ENCODE measurements at places on chromosomes 3 and 15. TPM values are rescaled to one million over a fixed set of nuclear protein-coding genes. Genes with fewer than 3 reads are reported as not detected.

DNA sequence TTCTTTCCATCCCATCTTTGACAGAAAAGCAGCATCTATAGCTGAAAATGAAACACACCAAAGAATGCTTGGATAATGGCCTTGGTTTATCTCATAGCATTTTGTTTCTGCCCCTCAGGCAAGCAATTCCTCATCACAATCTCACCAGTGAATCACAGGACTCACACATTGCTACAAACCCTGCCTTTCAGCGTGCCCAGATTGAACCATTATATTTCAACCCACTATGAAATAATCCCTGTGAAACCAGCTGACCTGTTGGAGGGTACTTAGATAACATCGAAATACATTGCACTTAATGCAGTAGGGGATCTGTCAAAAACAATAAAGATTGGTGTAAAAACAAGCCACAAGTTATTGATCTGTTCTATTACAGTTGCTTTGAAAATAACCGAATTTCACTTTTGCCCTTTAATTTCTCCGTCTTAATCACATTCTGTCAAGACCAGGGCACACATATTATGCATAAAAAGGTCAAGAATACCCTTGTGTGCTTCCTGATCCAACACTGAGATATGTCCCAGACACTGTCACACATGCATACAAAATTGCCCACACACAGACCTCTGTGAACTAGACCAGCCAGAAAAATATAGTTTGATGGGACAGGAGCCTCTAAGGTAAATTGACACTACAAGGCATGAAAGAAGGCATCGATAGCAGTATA lies 839.8 kb downstream of the NTRK3 start:
- no peak for DNase-seq

DNA sequence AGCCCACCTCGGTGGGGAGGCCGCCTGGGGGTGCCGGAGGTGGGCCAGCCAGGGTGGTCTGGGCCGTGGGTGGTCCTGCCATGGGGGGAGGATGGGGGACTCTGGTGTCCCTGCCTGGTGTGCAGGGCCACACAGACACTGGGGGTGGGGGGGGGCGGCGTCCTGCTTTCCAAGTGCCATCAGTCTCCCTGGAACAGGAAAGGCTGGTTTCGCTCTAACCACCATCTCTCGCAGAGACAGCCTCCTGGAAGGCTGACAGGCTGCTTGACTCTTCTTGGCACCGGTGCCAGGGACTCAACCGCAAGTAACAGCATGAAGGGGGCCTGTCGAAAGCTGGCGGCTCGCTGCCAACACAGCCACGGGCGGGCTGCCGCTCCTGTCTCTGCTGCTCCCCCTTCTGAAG lies 40.3 kb downstream of the RGMA start:
- no peak for DNase-seq

- no peak for DNase-seq
Measured at GRCh38 chr3:123728014-123728413, 143.2 kb upstream of the HACD2 start.

DNA sequence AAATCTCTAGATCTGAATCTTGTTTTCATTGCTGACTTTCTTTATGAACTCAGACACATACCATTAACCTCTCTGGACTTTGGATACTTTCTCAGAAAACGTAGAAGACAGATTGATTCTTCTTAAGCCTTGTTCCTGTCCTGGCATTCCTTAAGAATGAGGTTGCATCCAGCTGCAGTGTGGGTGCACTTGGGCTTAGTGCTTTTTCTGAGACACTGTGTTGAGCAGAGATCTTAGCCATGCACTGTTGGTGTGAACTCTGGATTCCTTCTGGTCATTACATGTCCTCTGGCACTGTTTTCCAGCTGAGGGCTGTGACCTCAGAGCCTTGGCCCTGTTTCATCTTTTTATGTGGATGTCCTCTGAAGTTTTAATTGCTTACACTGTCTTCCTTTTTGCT lies 428.3 kb downstream of the CNTN4 start:
- no peak for DNase-seq

GRCh38 chr15:40915679-40916078 lies 13.5 kb upstream of the DLL4 start:
- no peak for DNase-seq

- DNase-seq = no peak
Measured at GRCh38 chr15:92682741-92683510, 27.4 kb upstream of the FAM174B start.

DNA sequence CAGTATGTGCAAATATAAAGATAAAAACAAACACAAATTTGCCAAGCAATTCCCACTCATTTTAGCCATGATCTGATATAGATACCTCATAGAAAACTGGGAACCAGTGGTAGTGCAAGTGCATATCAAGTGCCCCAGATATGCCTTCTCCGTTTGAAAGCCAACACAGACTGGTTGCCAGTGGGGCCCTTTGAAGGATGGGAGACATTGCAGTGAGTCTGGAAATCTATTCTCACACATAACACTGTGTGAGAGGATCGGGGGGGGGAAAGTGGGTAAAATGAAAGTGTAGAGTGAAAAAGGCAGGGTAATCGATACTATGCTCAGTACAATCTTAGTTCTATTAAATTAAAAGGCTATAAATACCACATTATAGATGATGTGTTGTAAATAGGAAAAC lies 83.0 kb downstream of the CBLB start:
- DNase-seq = no peak

- DNase-seq = no peak
Measured at GRCh38 chr3:184677344-184678316, 34.2 kb downstream of the MAGEF1 start.

DNA sequence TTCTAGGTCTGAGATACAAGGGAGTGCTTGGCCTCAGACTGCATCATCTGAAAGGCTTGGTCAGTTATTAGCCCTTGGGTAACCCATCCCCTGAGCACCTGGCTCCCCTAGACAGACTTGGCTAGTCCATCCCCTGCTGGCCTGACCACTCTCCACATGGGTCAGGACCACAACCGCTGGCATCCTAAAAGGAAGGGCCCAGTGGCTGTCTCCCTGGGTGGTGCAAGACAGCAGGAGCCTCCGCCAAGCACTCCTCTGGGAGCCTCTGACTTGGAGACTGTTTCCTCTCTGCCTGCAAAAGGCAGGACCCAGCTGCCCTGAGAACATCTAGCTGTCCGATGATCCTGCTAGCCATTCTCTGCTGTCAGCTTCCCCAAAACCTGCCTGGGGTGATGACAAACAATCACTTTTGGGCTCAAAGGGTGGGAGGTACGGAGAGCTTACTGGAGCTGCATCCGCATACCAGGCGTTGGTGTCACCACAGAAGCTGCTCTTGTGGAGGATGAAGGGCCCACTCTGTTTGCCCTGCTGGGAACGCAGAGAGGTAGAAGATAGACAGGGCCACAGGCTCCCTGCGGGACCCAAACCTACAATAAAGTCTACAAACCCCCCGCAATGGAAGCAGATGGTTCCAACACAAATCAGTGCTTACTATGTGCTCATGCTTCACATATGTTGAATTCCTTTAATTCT lies 108.0 kb upstream of the PRR20G start:
- no peak for DNase-seq

GRCh38 chr3:188309437-188310269 lies 155.7 kb downstream of the LPP start:
- no peak for DNase-seq

DNA sequence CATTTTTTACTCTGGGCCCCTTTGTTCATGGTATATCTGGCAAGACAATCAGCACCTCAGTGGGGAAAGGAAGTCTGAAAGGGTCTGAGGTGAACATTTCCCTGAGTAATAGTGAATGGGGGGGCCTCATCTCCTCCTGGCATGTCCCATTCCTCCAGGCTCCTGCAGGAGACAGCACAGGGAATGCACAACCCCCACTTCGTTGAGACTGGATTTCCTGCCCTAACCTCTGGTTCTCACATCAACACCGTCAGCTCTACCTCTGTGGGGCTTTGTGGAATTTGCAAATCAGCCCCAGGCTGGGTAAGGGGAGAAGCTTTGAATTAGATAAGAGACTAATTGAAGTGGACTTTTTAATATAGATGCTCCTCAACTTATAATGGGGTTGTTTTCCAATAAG lies 168.3 kb upstream of the TRIM42 start:
- no peak for DNase-seq

GRCh38 chr3:88044411-88044810 lies 14.4 kb downstream of the CGGBP1 start:
- no peak for DNase-seq

DNA sequence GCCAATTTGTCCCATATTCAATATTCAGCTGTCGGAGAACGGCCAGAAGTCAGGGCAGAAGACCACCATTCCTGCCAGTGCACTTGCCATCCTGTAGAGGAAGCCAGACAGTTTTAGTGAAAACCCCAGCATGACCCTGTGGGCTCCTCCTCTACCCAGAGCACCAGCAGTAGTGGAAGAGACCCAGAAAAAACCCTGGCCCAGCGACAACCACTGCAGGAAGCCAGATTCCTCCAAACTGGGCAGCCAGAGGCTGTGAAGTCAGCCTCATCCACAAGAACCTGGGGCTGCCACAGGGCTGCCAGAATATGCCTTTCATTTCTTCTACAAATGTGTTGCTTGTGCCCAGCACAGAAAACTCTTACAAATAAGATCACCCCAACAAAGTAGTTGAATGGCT lies 67.3 kb downstream of the HMCES start:
- DNase-seq = no peak

GRCh38 chr15:83930392-83931212 lies 276.7 kb downstream of the ADAMTSL3 start:
- no peak for DNase-seq

DNA sequence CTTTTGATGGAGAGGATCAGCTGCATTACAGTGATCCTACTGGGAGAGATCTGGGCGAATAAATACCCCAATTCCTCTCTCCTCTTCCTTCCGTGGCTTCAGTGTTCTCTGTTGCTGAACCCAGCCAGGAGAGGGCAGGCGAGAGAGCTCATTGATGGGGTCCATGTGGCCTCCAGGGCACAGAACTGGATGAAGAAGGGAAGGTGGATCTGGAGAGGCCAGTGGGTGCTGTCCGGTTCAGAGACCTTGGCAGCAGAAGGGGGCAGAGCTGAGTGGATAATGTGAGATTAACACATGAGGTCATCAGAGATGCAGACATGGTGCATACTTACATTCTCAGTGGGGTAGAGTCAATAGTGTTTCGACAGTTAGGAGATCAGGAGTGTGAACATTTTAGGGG lies 193.6 kb downstream of the CLSTN2 start:
- DNase-seq = no peak

DNA sequence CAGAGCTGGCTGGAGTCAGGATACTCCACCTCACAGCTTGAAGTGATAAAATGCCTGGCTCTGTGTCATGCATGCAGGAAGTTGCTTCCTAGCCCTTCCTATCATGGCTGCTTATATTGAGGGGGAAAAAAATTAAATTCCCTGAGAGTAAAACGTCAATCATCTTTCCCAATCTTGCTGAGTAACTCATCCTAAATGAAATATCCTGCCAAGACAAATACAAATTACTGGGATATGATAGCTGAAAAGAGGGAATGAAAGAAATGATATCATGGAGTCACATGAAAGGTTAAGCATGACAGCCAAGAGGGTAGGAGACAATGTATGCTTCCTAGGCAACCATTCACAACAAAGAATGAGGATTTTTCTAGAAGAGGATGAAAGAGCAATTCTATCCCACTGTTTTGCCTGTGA lies 110.6 kb downstream of the ABI3BP start:
- DNase-seq = no peak

The SKOR1 gene
- 0.16 TPM for total RNA-seq

The CACNA2D3 gene
- not detected for total RNA-seq

The ROBO2 gene
- not detected for total RNA-seq

The BCHE gene
- not detected for total RNA-seq

The CNTN3 gene
- not detected for total RNA-seq

The CELF6 gene
- 0.53 TPM for total RNA-seq

The P3H2 gene
- not detected for total RNA-seq

The ZDHHC23 gene
- total RNA-seq = 4.3 TPM

The GOLGA8M gene
- not detected for total RNA-seq

The SLC22A14 gene
- not detected for total RNA-seq

Measured in CD8-positive, alpha-beta memory T cell (primary cell).